ENCODE measurements at places on chromosomes 1 and 21.

DNA sequence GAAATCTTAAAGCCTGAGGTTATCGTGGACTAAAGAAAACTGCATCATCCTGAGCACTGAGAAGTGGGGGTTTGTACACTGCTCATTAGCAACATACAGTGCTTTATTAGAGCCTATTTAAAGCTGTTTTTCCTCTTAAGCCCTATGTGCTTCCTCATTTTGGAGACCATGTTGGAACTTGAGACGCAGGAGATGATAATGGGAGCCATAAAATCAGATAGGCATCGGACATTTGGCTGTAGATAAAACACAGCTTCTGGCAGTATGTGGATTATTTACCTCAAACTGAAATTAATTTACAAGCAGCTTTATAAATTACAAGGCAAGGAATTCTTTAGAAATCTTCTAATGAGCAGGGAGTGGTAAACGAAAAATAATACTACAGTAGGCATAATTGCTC is 147.7 kb upstream of the IVNS1ABP start:
- DNase-seq = no peak

DNA sequence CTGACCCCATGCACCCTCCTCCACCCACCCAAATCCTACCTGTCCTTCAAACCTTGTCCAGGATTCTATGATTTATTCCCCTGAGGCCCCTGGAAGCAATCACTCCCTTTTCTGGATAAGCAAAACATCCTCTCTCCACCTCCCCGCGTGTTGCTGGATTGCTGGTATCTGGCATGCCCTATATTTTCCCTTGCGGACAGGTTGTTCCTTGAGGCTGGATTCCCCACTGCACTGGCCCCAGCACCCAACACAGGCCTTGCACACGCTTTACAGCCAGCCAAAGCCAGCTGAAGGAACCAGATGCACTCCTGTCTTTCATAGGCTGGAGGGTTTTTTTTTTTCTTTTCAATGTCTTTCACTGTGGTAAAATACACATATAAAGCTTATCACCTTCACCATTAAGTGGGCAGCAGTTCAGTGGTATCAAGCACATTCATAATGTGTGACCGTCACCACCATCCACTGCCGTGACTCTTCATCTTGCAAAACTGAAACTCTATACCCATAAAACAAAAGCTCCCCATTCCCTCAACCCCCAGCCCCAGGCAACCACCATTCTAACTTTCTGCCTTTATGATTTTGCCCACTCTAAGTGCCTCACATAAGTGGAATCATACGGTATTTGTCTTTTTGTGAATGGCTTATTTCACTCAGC is 50.9 kb downstream of the TOR1AIP2 start:
- no peak for DNase-seq

DNA sequence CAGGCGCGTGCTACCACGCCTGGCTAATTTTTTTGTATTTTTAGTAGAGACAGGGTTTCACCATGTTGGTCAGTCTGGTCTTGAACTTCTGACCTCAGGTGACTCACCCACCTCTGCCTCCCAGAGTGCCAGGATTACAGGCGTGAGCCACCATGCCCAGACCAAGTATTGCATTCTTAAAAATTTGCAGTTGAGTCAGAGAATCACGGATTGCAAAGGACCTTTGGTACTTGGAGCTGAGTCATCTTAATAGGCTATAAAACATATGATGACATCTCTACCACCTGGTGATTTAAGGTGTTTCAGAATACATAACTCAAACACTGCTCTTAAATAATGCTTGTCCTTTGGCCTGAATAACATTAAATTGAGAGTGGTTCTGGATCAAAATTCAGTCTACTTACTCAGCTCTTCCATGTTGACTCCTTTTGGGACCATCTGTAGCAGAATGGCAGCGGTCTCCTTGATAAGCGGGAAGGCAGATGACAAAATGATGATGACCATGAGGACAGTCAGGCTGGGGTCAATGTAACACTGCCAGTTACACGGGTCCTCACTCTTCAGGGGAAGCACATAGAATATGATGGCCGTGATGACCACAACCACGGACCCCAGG is 10.4 kb downstream of the SLC30A10 start:
- DNase-seq = no peak

DNA sequence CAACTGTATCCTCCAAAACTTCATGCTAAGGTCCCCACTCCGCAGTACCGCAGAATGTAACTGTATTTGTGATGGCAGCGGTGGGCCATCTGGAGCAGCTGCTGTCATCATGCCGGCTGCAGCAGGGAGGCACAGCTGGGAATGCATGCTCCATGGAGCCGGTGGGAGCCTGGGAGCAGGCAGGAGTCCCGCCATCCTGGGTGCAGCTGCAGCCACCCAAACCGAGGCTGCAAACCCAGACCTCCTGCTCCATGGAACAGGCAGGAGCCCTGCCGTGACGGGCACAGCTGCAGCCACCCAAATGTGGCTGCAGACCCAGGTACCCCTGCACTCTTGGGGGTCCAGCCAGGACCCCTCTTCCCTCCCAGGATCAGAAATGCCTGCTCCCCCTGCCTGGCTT is 80.3 kb downstream of the SCMH1 start:
- no peak for DNase-seq

GRCh38 chr21:37447288-37447936 is 80.8 kb downstream of the DYRK1A start:
- no peak for DNase-seq

DNA sequence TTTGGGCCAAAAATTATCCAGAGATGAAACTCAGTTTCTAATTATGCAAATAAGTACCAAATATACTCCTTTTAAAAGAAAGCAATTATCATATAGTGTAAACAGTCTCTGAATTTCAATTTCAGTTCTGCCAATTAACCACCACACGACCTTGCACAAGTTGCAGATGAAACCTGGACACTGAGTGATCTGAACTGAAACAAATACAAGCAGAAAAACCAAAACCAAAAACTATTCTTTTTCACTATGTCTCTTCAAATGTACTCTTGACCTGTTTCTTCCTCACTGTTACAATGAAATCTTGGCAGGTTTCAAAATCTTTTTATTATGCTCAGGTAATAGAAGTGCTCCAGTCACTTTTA is 79.2 kb downstream of the TYW3 start:
- DNase-seq = no peak

- DNase-seq = no peak
These were observed 475 bp upstream of the TDRD10 start for GRCh38 chr1:154501423-154502065.

DNA sequence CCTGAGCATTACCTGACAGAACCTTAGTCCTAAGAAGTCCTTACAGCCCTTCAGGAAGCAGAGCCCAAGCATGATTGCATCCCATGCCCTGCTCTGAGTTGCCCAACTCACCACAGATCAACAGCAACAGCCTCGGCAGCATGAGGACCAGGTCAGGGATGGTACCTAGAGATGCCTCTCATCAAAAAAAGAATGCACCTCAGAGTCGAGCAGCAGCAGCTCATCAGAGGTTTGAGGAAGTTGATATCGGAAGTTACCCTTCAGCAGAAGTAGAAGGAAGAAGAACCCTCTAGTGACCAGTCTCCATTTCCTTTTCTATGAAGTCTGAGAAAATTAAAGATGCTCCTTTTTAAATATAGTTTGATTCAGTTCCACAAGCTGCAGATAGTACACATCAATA is at the start of gene FCRL1:
Gene FCRL1 (minus strand): TSS at position 225 of the 400 bp plus-strand sequence. CDS start 83 bp downstream, at position 142.
- DNase-seq = no peak

GRCh38 chr1:73789965-73790364 is 408.0 kb downstream of the LRRIQ3 start:
- no peak for DNase-seq

- DNase-seq = no peak
These were observed 36.9 kb upstream of the HHAT start for GRCh38 chr1:210291786-210292230.

- DNase-seq = no peak
These were observed 31.1 kb downstream of the CD160 start for GRCh38 chr1:145750426-145750825.

DNA sequence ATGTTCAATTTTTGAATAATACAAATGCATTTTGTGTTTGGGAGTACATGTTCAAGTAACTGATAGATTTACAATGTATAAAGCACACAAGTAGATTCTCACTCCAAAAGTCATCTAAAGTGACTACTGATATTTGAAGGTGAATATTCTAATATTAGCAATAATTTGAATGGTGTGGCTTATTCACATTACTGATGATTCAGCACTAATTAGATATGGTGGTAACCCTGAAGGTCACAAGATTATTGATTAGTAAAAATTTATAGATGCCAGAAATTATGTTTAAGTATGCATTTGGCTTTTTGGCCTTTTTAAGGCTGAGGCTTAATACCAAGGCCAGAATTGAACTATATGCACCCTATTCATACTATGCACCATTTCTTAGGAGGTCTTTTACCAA is 52.4 kb upstream of the TENT5C start:
- DNase-seq = no peak

DNA sequence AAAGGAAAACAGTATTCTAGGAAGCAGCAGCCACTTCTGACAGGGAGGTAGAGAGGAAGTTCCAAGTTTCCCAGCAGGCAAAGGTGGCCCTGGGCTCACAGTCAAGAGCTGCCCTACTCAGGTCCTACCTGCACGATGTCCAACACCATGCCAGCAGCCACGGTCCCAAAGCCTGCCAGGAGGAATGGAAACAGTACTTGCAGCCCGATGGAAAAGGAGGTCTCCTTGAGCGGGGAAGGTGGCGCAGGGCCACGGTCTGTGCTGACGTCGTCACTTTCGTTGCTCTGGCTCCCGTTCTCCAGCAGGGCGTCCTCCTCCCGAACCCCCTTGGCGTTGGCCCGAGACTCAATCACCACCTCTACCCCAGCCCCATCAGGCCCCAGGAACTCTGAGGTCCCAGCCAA is 3.1 kb downstream of the SLC41A1 start:
- DNase-seq = no peak

DNA sequence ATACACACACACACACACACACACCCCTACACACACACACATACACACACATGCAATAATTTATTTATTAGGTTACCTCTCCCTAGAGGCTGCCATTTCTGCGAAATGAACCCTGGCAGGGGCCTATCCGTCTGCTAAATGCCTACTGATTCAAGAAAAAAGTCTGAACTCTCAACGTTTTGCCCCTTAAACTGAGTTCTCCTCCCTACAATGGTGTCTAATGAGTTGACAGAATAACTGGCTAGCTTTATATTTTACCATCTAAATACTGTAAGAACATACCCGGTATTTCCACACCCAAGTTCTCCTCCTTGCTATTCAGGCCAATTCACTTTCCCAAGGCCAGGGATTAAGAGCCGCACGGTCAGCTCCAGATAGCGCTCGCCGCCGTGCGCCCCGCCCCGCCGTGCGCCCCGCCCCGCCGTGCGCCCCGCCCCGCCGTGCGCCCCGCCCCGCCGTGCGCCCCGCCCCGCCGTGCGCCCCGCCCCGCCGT is 339 bp upstream of the RNPC3 start:
- DNase-seq = no peak

GRCh38 chr21:44985441-44986401 is 45.9 kb downstream of the SLX9 start:
- DNase-seq = no peak

- no peak for DNase-seq
These were observed 6.0 kb upstream of the LRRC71 start for GRCh38 chr1:156914440-156914856.

- DNase-seq = no peak
These were observed 7.2 kb upstream of the WARS2 start for GRCh38 chr1:119147661-119148090.

DNA sequence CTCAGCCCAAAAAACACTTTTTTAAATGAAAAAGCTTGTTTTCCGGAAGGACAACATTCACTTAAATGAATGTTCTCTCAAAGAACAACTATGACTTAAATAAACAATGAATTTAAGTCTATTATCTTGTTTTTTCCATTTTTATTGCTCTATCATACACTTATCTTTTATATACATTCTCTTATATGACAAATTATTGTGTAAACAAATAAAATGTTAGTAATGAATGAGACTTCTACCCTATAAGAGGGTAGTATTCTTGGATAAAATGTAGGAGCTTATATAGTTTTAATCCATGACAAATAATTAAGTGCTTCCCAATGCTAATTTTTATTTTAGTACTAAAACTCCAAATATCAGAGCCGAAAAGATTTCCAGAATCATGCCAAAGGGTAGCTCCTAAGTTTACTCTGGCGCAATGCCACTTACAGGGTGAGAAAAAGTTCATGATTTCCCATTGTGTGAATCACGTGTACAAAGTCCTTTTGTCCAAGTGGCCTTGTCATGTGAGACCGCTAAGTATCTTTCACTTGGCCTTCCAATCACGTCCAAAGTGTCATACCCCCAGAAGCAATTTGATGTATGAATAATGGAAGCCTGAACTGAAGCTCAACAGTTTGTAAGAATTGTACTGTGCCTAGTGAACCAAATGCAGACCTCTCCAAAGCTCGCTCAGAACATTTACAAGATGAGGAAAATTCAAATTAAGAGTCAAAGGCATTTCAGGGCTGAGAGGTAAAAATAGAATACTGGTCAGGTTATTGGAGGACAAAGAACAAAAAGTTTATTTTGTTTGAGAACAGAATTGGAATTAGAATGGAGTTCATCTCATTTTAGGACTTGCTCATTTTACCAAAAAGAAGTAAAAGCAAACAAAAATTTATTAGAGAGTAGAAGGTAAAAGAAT is 56.6 kb upstream of the C1orf21 start:
- no peak for DNase-seq

DNA sequence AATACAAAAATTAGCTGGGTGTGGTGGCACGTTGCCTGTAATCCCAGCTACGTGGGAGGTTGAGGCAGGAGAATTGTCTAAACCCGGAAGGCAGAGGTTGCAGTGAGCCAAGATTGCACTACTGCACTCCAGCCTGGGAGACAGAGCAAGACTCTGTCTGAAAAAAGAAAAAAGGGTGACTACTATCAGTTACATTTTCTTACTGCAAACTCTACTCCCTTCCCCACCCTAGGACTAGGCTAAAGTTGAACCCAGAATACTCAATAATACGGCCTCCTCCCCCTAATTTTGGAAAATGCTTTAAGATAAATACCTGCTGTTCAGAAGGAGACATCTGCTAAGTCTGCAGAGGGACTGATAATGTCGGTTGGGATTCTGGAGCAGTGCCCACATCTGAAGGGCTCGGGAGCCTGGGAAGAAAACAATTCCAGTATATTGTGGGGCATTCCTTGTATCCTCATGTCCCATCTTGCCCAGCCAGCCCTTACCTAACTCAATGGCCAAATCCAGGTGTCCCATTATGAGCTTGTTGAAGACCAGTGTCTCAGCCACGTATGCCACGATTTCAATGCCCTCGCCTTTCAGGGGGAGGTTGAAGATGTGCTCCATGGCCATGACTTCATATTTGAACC is 89.7 kb downstream of the ADCY10 start:
- no peak for DNase-seq

Data from stimulated activated CD4-positive, alpha-beta T cell treated with anti-CD3 and anti-CD28 coated beads, TNF-alpha, amount 100 ng/mL, for 4 hours (primary cell).